Skin of body (tissue), 3 donors: ENCODE measurements at places on chromosomes 5 and 9. TPM values are rescaled to one million over a fixed set of nuclear protein-coding genes. Genes with fewer than 3 reads are reported as not detected.

GRCh38 chr5:170221327-170221741 lies 11.5 kb upstream of the C5orf58 start:
- peak; percentile 79 for DNase-seq

DNA sequence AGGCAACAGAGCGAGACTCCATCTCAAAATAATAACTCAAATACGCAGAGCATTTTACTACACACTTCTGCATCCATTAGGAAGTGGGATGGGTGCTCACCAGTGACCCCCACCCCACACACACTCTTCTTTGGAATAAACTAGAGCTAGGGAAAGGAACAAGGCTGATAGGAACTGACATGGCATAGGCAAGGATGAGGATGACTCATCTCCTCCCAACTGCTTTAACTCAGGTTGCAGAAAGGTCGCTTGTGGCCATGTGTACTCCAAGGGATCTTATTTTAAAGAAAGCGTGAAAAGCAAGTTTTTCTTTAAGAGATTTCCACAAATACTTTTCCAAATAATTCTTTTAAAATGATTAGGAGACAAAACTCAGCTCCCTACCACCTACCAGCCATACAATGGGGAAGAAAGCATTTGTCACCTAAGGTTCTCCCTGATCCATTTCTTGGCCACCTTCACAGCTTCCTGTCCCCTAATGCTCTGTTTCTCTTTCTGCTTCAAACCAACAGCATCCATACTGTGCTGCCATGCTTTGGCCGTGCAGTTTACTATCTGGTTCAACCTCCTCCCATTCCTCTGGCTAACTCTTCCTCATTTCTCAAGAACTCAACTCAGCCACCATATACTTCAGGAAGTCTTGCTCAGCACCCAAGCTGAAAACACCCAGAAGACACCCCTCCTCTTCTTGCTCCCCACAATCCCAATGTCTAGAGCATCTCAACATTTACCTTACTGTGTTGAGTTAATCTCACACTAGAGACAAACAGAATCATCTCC lies 211.9 kb downstream of the ACTL7B start:
- DNase-seq = no peak

DNA sequence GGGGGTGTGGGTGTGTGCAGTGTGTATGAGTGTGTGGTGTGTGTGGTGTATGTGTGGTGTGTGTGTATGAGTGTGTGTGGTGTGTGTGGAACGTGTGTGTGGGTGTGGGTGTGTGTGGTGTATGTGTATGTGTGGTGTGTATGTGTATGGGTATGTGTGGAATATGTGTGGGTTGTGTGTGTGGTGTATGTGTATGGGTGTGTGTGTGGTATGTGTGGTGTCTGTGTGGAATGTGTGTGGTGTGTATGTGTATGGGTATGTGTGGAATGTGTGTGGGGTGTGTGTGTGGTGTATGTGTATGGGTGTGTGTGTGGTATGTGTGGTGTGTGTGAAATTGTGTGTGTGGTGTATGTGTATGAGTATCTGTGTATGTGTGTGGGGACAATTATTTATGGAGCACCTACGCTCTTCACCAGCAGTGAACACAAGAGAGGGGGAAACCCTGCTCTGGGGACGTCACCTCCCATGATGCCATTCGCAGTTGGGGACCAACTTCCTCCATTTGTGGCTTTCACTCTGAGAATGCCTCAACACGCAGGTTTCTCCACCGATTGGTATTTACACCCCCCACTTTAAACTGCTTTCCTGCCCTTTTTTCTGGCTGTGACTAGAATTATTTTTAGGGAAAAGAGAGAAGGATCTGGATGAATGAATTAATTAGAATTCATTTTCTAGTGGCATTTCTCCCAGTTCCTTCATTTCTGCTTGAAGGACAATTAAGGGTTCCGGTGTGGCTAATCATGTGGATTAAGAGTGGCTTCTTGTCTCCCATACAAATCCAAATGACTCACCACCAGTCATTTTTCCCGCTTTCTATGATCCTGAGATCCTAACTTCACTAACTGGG lies 238.1 kb downstream of the ROR2 start:
- DNase-seq = no peak

- no peak for DNase-seq
Observed at GRCh38 chr5:135205632-135206349, 171.8 kb upstream of the PITX1 start.

DNA sequence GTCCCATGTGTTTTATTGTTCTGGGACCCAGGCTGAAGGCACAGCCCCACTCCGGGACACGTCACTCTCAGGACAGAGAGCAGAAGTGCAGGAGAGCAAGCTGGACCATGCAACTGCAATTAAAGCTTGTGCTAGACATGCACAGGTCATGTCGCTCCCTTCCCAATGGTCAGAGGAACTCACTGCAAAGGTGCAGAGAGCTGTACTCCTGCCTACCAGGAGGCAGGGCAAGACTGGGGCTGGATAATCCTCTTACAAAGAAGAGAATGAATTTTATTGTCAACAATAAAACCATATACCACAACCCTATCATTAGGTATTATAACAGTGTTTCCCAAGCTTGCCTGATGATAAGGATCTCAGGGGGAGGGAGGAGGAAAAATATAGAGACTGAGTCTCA lies 74.0 kb upstream of the NEK6 start:
- DNase-seq = no peak

DNA sequence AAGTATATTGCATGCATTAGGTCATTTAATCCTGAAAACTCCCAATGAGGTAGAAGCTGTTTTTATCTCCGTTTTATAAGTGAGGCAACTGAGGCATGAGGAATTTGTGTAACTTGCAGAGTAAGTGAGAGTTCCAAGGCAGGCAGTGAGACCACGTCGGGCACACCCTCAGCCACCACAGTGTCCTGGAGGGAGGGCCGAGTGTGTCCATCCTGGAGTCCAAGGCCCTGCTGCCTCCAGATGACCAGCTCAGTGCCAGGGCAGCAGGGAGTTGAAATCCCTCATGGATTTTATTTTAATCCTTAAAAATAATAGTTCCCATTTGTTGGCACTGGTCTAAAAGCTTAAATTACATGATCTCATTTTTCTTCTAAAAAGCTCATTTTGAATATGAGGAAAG lies 104.6 kb upstream of the SMIM23 start:
- no peak for DNase-seq

GRCh38 chr9:89781838-89782540 lies 177.2 kb downstream of the GADD45G start:
- DNase-seq = no peak

- no peak for DNase-seq
Observed at GRCh38 chr5:30063503-30063902, 1130.0 kb upstream of the CDH6 start.

DNA sequence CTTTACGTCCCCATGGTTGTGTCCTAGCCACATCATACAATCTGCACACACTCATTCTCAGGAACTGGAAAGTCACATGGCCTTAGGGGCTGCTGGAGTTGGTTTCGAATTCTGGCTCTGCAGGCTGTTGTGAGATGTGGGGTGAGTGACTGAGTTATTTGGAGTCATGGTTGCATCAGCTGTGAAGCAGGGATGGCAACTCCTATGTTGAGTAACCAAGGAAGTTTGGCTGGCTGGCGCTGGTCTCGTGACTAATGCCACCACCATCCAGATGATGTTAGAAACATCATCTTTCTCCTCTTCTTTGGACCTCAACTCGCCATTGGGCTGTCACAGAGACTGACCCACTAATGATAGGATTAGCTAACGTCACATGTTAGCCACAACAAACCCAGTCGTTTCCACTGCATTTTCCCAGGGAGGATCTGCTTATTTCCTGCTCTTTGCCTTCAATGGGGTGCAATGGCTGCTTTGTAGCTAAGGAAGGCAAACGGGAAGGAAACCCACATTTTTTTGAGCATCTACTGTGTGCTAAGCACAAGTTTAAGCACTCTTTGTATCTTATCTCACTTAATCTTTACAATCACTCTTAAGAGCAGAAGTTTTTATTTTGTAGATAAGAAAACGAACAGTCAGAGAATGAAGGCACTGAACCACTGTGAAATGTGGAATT lies 78.1 kb upstream of the UBTD2 start:
- no peak for DNase-seq

- DNase-seq = no peak
Observed at GRCh38 chr5:146249801-146250200, 46.4 kb downstream of the RBM27 start.

DNA sequence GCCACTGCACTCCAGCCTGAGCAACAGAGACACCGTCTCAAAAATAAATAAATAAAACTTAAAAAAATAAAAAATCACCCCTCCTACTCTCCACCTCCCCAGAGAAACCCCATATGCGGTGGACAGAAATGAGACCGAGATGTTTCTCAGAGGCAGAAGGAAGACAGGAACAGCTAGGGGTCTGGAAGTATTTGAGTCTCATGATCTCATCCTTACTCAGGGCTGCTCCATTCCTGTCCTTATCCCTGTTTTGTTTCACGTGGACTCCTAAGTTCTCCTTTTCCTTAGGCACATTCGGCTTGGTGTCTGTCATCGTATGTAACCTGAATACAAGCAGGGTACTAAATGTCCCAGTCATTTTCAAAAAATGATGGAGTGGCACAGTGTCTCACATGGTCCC lies 76.1 kb downstream of the C9orf50 start:
- DNase-seq = no peak

- no peak for DNase-seq
Observed at GRCh38 chr5:654071-654778, 38.9 kb downstream of the TPPP start.

GRCh38 chr5:108905805-108906204 lies 158.1 kb downstream of the FER start:
- no peak for DNase-seq

GRCh38 chr5:157080286-157080685 lies 21.4 kb upstream of the HAVCR1 start:
- no peak for DNase-seq

GRCh38 chr5:123558762-123559433 lies 46.9 kb downstream of the CSNK1G3 start:
- no peak for DNase-seq

GRCh38 chr9:88661759-88662158 lies 126.8 kb downstream of the NXNL2 start:
- no peak for DNase-seq

GRCh38 chr5:89396278-89396954 lies 513.4 kb upstream of the MEF2C start:
- DNase-seq = no peak

- no peak for DNase-seq
Observed at GRCh38 chr5:122297587-122298298, 14.3 kb upstream of the SNCAIP start.

Gene PRR16
- 12.4 TPM for total RNA-seq

Gene C7
- 48.0 TPM for total RNA-seq

Gene LHX3
- total RNA-seq = 0.10 TPM

Gene LCN15
- total RNA-seq = not detected

Gene BARX1
- not detected for total RNA-seq

Gene RGS7BP
- total RNA-seq = 0.89 TPM

Gene SLC34A1
- not detected for total RNA-seq

Gene GFRA3
- 4.3 TPM for total RNA-seq

Gene SOHLH1
- total RNA-seq = not detected
